ENCODE measurements at places on chromosomes 4 and X. TPM values are rescaled to one million over a fixed set of nuclear protein-coding genes. Genes with fewer than 3 reads are reported as not detected.
A peak's percentile ranks its signal among the peaks of the same experiment; 100 is the strongest.

Gene TEX13C
- total RNA-seq: 0.21 TPM

Gene GABRA4
- total RNA-seq: not detected

Gene PLP1
- 543 TPM for total RNA-seq

Gene C4orf50
- 0.03 TPM for total RNA-seq

- DNase-seq: peak; percentile 54
Measured at GRCh38 chrX:102345916-102346315, 93.9 kb downstream of the NXF2B start.

DNA sequence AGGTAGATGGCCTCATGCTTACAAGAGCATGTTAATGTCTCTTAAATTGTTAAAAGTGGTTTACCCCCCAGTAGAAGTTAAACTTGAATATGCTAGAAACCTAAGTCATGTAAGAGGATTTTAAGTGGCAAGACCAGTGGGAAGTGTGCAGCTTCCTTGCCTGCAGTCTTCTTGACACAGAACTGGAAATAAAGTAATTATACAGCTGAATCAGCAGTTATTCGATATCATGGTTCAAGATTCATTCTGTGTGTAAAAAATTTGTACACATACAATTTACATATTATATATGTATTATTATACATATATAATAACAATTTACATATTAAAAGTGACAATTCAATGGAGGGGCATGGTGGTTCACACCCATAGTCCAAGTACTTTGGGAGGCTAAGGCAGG lies 24.1 kb downstream of the UGT2B4 start:
- no peak for DNase-seq

- no peak for DNase-seq
Measured at GRCh38 chr4:164508771-164509170, 245.2 kb upstream of the SMIM31 start.

GRCh38 chr4:133137571-133137970 lies 11.5 kb upstream of the PCDH10 start:
- no peak for DNase-seq

Gene SMIM10
- total RNA-seq: 0.26 TPM

DNA sequence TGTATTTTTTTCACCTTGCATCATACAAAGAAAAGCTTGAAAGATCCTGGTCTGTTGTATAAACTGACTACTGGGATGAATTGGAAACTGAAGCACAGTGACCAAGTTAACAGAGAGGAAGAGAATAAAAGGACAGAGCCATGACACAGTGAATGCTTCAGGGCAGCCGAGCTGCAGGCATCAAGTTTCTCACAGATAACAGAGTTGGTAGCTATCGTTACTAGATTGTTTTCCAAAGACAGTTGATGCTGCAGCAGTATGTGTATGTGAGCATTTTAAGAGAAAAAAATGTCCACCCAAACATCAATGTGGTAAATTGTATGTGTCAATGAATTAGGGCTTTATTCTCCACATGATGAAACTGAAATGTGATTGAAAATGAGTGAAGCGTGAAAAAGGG lies 1032.7 kb downstream of the ADGRL3 start:
- DNase-seq: no peak

Gene SYP
- 73.0 TPM for total RNA-seq

Gene SPACA5
- total RNA-seq: not detected

Gene KDR
- 4.2 TPM for total RNA-seq

Gene IL21
- not detected for total RNA-seq

- DNase-seq: no peak
Measured at GRCh38 chr4:69849969-69850368, 10.0 kb downstream of the SULT1E1 start.

DNA sequence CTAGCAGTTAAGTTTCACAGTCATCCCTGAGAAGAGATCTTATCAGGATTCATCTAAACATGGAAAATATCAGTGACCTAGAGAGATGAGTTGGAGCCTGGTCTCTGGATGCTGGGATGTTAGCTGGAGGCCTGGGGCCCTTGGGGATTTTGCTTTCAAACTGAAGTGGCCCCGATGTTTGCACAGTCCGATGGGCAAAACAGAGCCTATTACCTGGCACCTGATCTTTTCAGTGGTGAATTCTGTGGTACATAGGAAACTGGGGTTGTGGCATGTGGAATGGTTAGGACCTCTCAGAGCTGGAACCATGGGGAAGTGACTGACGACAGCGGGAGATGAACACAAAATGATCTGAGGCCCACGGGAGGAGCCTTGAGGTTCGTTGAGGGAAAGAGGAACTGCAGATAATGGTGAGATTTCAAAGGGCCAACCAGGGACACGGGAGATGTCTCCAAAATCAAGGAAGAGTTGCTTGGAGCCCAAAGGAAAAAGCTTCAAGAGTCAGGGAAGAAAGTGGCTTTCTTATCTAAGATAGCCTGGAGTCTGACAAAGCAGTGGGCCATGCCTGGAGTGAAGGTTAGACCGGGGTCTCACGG lies 17.8 kb upstream of the TENM3 start:
- no peak for DNase-seq

DNA sequence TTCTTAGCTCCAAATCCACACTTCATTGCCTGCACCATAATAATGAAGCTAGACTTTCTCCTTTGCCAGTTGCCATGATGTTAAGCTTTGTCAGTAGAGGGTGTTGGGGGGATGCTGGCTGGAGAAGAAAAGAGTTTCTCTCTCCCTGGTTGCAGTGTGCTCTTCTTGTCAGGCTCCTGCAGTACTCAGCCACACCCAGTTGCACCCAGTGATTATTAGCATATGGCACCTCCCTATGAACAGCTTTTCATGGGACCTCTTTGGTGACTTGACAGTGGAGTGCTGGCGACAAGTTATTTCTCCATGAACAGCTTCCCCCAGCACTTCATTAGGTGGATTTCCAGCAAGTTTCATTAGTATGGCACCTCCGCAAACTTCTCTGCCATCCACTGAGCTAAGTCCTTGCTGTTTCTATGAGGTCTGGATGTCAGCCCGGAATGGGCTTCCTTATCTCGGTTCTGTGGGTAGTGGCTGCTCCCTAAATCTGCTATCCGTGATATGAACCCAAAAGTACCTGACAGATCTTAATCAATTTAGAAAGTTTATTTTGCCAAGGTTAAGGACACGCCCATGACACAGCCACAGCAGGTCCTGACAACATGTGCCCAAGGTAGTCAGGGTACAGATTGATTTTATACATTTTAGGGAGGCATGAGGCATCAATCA lies 18.8 kb upstream of the OTUD4 start:
- no peak for DNase-seq

Gene RAB39B
- total RNA-seq: 0.56 TPM

DNA sequence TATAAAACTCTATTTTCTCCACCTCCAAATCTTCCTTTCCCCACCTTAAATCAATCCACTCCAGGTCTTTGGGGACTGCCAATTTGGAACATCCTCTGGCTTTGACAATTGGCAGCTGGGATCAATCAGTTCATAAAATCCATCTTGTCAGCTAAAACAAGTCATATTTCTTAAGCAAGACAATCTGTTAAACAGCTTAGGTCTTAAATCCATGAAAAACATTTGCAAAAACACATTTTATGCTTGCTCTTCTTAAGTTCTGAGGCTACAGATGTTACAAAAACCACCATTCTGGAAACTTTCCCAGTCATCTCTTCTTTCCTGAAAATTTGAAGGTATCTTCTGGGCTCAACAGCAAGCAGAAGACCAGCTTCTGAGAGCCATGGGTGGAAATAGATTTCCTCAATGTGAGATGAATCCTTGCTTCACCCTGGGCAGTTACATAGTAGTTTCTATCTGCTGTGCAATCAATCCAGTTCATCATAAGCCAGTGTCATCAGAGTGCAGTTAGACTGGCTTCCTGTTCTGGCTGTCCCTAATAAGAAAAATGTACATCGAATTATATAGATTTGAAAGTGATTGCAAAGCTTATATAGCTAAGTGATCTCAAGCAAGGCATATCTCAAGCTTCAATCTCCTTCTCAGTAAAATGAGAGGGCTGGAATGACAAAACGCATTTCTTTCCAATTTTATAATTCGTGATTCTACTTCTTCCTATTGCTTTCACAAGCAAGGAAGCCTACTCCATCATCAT lies 402.7 kb upstream of the INTU start:
- no peak for DNase-seq

DNA sequence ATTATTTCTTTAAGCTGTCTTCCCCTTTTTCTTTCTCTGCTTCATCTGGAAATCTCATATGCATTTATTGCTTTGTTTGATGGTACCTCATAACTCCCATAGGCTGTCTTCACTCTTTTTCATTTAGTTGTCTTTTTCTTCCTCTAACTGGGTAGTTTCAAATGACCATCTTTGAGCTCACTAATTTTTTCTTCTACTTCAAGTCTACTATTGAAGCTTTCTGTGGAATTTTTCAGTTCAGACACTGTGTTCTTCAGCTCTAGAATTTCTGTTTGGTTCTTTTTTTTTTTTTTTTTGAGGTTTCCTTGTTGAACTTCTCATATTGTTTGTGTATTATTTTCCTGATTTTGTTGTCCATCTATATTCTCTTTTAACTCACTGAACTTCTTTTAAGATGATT lies 23.0 kb downstream of the CASK start:
- no peak for DNase-seq

- DNase-seq: no peak
Measured at GRCh38 chr4:184273166-184274147, 55.8 kb upstream of the ENPP6 start.

Gene CT45A5
- 35.2 TPM for total RNA-seq

DNA sequence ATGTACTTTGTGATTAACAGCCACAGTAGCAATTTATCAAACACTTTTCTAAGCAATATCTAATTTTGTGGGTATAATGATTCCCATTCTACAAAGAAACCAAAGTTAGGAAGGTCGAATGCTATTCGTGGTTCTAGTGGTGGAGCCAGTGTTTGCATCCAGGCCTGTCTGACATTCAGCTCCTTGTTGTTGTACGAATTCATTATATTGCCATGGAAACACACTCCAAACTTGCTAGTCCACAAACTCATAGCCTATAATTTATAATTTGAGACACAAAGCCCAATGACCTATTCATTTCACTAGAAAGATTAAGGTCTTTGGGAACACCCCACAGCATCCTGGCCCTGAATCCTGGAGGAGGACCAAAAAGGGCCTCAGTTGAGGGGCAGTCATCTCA lies 52.0 kb upstream of the FRAS1 start:
- DNase-seq: no peak

DNA sequence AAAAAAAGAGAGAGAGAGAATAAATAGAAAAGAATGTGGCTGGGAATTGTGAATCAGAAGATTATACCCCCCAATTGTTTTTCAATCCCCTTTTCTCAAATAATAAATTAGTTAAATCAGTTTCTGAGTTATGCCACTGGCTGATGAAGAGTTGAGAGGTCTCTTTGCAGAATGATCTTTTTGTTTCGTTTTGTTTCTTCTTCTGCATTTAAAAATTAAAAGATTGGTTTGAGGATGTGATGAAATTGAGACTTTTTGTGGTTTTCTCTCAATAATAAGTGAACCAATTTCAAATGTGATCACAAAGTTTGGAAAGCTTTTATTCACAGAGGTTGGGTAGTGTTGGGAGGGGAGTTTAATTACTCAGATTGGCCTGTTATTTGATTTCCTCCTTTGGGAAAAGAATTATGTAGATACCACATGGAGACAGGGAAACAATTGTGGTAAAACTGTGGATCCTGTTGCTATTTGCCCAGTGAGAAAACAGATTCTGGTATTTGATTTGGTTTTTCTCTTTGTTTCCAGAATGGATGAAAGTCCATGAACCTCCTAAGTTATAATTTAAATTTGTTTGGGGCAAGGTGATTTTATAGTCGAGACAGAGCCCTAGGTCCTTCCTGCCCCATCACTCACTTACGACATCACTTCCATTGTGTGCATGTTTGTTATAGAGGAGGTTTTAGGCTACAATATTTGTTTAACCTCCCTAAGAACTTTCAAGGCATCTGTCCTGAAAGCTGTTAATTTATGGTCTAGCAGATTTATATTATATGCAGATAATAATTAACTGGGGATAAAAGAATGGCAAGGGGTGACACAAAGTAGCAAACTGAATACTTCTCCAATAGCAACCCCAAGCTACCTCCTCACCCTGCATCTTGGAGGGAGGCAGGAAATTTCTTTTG lies 92.0 kb upstream of the BMPR1B start:
- DNase-seq: no peak

DNA sequence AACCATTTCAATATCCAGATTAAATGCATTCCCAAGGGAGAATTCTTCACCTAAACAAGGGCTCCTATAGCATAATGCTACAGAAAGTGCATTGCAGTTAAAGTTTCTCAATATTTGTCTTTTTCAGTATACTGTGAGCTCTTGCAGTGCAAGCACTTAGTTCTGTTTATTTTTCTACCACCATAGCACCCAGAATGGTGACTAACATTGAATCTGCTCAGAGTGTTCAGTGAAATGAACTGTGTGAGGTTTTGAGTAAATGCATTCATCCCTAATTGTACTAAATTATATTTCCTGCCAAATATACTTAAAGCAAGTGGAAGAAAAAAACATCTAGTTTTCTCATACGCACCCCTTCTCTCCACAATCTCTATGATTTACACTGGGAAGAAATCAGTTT lies 383.9 kb downstream of the PCDH7 start:
- DNase-seq: no peak
